ENCODE measurements at places on chromosomes 3 and 15.

- DNase-seq, result no peak
Observed at GRCh38 chr15:78343276-78344060, 3.3 kb downstream of the CRABP1 start.

DNA sequence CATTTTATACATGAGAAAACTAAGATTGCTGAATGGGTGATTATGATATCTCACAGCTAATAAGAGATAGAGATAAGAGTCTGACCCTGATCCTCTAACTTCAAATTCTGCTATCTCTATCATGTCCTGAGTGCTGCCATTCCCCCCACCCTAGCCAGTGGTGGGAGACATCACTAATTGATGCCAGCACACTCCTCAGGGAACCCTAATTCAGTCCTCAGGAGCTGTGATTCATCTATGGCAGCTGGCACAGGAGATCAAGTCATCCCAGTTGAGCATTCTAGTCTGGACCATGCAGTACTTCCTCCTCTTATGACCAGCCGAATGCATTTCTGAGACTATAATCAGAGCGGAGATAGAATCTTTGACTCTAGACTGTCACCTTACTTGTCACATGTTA lies 71.9 kb downstream of the SYNM start:
- DNase-seq, result no peak

GRCh38 chr3:15011174-15011573 lies 53.9 kb downstream of the MRPS25 start:
- DNase-seq, result no peak

- no peak for DNase-seq
Observed at GRCh38 chr3:170753421-170754310, 116.3 kb downstream of the RPL22L1 start.

DNA sequence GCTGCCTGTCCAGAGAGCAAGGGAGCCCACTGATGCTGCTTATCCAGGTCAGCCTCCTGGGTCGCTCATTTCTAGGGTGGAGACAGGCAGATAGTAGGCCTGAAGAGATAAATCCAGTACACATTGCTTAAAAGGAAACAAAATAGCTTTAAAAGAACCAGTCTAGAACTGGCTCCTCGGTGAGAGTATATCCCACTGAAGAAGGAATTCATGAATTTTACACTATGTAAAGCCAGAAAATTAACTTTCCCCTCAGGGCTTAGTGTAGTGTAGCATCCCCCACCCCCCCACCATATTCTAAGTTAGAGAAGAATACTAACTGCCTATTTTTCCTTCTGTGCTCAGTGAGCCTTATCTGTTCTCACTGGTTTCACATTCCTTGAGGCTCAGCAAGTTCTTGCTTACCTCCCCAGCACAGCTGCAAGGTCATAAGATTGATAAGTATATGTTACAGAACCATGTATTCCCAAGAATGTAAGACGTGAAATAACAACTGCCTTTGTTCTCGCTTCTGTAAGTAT lies 30.5 kb upstream of the NOX5 start:
- no peak for DNase-seq

- DNase-seq, result peak; percentile 66
Observed at GRCh38 chr3:9397906-9398699, 688 bp downstream of the SETD5 start.

DNA sequence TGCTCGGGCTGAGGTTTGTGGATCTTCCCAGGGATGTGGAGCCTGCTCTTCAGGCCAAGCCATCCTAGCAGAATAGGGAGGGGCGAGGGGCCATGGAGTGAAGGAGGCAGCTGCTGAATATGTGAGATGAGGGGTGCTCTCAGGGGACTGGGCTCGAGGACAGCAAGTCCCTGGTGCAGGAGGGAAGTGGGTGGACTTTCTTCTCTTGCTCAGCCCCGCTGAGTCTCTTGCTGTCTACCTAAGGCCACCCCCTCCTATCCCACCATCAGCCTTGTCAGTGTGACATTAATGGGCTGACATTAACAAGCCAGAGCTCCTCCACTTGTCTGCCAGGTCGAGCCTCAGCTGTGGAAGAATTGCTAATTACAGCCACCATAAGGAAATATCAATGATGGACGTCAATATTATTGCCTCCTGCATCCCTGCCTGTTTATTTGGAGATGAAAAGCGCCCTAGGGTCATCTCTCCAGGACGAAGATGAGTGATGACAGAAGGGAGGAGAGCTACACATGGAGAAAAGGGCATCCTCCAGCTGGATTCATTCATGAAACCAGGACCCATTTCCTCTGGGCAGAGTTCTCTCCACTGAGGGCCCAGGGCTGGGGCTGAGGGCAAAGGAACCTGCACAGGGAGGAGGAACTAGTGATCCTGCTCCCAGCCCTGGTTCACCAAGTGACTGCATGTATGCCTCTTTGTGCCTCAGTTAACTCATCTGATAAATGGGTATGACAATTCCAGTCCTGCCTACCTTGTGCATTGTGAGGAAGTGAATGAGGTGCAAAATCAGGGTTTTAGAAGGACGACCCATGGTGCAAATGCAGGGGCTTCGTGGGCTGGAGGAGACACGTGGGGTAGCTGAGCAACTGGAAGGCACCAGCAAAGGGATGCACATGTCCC lies 34.9 kb upstream of the LINGO1 start:
- no peak for DNase-seq

- no peak for DNase-seq
Observed at GRCh38 chr3:161026612-161027510, 78.3 kb downstream of the B3GALNT1 start.

DNA sequence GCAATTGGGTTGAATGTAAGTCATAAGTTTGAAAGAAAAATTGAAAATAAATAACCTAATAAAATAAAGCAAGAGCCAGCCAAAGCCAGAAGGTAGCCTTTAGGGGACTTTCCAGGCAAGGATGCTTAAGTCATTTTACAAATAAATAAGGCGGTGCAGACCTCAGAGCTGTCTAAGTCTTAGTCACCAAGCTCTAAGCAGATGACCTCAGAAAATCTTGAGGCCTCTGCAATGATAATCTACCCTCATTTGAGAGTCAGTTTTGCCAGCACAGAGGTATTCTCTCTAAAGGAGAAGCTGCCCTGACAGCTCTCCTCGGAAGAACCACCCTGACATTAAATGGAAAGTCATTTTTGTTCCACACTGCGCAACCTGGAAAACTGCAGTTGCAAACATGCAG lies 113.9 kb downstream of the OXNAD1 start:
- DNase-seq, result no peak

- DNase-seq, result no peak
Observed at GRCh38 chr3:140188285-140188684, 253.3 kb downstream of the CLSTN2 start.

Data from Right ventricle myocardium inferior (tissue), 1 donor.